ENCODE measurements at places on chromosomes 7 and 10. TPM values are rescaled to one million over a fixed set of nuclear protein-coding genes. Genes with fewer than 3 reads are reported as not detected.

- no peak overlapping the region for H3K4me3 ChIP-seq
- no peaks in the 10 kb centered on the region for H3K27me3 ChIP-seq
These were observed 17.4 kb upstream of the CYP3A7 start for GRCh38 chr7:99752356-99752755.

- H3K36me3 ChIP-seq: no peaks in the 10 kb centered on the region
- peak overlapping the region; percentile 73 for H3K27ac ChIP-seq
- peak overlapping the region; percentile 98 for H3K4me3 ChIP-seq
- DNase-seq: no peak
These were observed 625 bp downstream of the RP9 start for GRCh38 chr7:33108554-33109004.

- H3K4me3 ChIP-seq: no peak overlapping the region
- peaks cover 20% of the 10 kb centered on the region for H3K4me1 ChIP-seq
- H3K36me3 ChIP-seq: no peaks in the 10 kb centered on the region
These were observed 67.7 kb upstream of the AQP1 start for GRCh38 chr7:30843741-30844482.

GRCh38 chr10:4498711-4499251, 327.2 kb upstream of the AKR1E2 start:
- no peaks in the 10 kb centered on the region for H3K36me3 ChIP-seq
- no peaks in the 10 kb centered on the region for H3K4me1 ChIP-seq
- no peaks in the 10 kb centered on the region for H3K27me3 ChIP-seq

DNA sequence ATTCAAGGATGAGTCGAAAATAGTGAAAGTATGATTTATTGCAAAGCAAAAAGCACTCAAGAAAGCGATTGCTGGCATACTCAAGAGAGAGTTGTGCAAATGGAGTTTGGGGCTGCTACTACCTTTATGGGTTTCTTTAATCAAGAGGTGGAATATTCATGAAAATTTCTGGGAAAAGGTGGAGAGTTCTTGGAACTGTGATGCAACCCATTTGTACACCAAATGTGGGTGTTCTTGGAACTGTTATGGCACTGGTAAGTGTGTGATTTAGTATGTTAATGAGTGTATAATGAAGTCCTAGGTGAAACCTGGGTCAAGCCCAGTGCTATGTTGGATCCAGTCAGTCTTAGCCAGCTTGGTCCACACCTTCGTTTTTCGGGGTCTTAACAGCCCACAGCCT, 3.4 kb upstream of the VOPP1 start:
- H3K4me1 ChIP-seq: peaks cover 24% of the 10 kb centered on the region
- H3K36me3 ChIP-seq: no peaks in the 10 kb centered on the region
- no peak for DNase-seq
- no peaks in the 10 kb centered on the region for H3K27me3 ChIP-seq

DNA sequence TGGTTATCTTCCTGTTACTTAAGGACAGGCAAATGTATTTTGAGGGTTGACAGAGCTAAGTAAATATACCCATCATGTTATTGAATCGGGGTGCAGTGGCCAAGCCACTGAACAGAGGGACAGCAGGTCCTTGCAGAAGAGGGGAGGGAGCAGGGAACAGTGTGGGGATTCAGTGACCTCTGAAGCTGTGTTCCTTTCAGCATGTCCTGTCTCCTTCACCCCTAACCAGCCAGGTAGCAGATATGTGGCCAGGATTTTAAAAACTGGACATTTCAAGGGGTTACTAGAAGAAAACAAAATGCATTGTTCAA, 12.7 kb downstream of the ANK3 start:
- no peak for DNase-seq
- H3K4me1 ChIP-seq: no peaks in the 10 kb centered on the region
- H3K4me3 ChIP-seq: no peak overlapping the region
- no peak overlapping the region for H3K27ac ChIP-seq

GRCh38 chr7:65250697-65251395, 122.8 kb upstream of the ZNF92 start:
- H3K27ac ChIP-seq: no peak overlapping the region
- H3K4me3 ChIP-seq: no peak overlapping the region
- H3K4me1 ChIP-seq: peaks cover 4% of the 10 kb centered on the region

DNA sequence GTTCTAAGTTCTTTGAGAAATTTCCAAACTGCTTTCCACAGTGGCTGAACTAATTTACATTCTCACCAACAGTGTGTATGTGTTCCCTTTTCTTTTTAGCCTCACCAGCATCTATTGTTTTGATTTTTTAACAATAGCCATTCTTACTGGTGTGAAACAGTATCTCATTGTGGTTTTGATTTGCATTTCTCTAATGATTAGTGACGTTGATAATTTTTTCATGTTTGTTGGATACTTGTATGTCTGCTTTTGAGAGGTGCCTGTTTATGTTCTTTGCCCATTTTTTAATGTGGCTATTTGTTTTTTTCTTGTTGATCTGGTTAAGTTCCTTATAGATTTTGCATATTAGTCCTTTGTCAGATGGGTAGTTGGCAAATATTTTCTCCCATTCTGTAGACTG, 191.4 kb downstream of the AGMO start:
- H3K27ac ChIP-seq: no peak overlapping the region
- DNase-seq: no peak
- no peaks in the 10 kb centered on the region for H3K4me1 ChIP-seq
- H3K27me3 ChIP-seq: no peaks in the 10 kb centered on the region

DNA sequence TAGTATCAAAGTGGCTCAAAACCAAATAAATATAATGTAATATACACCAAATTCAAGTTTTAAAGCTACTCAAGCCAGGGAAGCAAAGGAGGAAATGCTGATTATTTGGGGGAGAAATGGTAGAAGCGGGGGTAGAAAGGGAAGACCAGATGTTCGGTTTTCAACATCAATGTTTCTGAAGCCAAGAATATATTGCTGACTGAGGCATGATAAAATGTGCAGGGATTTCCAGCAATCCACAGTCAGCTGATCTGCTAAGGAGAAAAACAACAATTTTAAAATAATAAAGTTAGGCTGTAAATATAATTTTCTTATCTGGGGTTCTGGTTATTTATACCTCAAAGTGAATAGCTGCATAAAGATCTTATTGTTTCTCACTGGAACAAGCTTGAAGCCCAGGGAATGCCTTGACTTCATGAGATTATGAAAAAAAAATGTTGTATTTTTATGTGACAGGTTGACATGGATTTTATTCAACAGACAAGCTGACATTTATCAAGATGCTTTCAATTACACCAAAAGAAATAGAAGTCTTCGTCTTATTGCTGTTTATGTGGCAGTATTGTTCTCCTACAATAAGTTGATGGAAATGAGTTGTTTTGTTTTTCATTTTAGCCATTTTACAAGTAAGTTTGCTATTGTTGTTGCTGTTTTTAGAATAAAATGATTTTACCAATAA, 28.6 kb upstream of the BMPER start:
- peaks cover 5% of the 10 kb centered on the region for H3K4me1 ChIP-seq
- H3K36me3 ChIP-seq: no peaks in the 10 kb centered on the region
- H3K27me3 ChIP-seq: no peaks in the 10 kb centered on the region
- no peak overlapping the region for H3K4me3 ChIP-seq
- no peak overlapping the region for H3K27ac ChIP-seq

GDI2 gene
- 153 TPM for total RNA-seq

HOXA3 gene
- total RNA-seq: 8.6 TPM

Data from esophagus squamous epithelium (tissue), 5 donors.